ENCODE measurements at places on chromosomes 1 and 21. TPM values are rescaled to one million over a fixed set of nuclear protein-coding genes. Genes with fewer than 3 reads are reported as not detected.

DNA sequence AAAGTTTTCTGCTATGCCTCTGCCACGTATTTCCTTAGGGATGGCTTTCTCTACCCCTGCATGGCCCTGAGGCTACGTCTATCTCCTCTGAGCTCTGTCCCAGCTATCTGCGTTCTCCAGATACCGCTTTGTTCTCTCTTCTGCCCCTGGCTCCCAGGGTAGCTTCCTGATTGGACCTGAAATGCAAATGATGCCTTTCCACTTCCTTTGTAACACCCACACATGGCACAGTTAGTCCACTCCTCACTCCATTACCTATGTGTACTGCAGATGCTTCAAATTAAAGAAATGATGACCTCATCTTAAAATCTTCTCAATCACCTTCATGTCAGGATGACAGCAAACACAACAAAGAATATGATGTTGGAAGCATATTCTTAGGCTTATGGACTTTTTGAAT is 138.6 kb upstream of the POGK start:
- no peak for DNase-seq

Gene LHX4
- total RNA-seq: not detected

Gene GPR157
- 4.3 TPM for total RNA-seq

DNA sequence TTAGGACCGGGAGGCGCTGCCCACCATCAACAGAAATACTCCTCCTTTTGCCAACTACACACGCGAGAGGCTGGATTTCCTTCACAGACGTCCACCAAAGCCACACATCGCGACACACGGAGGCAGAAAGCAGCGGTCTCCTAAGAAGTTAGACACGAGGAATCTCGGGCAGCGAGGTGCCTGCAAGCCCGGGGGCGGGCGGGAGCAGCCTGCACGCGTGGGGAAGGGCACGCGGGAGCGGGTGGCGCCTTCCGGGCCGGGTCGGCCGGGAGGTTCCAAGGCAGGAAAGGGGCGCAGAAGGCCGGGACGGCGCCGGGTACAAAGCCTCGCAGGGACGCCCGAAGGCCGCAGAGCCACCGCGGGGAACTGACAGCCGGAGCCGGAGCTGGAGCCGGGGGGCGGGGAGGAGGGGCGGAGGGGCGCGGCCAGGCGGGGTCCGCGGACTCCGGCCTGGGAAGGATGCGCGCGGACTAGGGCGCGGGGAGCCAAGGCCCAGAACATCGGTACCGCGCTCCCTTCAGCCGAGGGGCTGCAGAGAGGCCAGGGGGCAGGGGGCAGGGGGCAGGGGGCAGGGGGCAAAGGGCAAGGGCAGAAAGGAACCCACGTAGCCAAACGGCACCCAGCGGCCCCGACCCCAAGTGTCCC is 722 bp downstream of the NPHP4 start:
- DNase-seq: no peak

Measured in breast epithelium (tissue), 4 donors.